D341Med (cell line): ENCODE measurements at places on chromosomes 16 and 17.

- DNase-seq: no peak
These were observed 115.9 kb upstream of the CIBAR2 start for GRCh38 chr16:85227946-85228862.

- DNase-seq: no peak
These were observed 12.0 kb downstream of the AMFR start for GRCh38 chr16:56413381-56413780.

DNA sequence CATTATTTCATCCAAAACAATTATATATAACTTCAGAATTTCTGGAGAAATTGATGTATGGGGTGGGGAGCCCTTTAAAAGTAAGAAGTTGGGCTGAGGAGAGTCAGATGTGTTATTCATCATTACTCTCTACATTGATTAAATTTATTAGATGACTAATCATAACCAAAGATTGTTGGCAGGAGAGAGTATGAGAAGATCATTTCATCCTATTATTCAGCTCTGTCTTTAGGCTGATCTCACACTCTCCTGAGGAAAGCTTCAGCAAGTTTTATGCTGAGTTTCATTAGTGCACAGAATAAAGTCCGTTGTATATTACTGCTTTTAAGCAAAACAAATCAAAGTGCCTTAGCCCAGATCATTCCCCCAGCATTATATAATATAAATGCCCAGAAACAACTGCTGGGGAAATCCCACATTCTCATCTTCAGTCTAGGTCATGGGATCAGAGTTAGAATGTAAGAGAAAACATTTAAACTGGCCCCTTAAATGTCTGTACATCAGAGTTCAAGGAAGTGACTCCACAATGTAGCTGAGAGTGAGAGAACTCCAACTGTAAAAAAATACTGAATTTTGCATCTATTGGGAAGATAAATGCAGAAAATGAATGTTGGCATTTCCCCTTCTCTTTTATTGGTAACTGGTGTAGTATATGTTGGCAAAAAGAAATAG is 130.1 kb upstream of the HLF start:
- DNase-seq: no peak

DNA sequence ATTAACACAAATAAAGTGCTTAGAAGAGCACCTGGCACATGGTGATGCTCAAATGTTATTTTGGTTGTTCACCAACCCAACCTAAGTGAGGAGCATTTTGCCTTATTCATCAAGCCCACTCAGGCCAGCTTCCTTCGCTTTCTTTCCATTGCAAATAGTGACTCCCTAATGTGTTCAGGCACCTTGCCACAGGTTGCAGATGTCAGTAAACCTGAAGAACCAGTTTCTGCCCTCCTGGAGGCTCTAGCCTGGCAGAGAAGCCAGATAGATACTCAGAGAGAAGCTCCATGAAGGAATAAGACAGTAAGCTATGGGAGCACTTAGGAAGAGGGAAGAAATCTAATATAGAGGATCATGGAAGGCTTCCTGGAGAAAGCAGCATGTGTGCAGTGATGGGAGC is 23.9 kb downstream of the GPR139 start:
- no peak for DNase-seq

GRCh38 chr17:13490906-13491482 is 110.7 kb downstream of the HS3ST3A1 start:
- DNase-seq: no peak

- peak; percentile 15 for DNase-seq
These were observed 11.4 kb downstream of the CDR2L start for GRCh38 chr17:74998783-74999182.

- peak; percentile 34 for DNase-seq
These were observed 10.5 kb downstream of the NUFIP2 start for GRCh38 chr17:29283496-29283895.

- no peak for DNase-seq
These were observed 26.4 kb upstream of the ENDOV start for GRCh38 chr17:80388601-80389000.

GRCh38 chr17:72587156-72587555 is 466.3 kb downstream of the SOX9 start:
- no peak for DNase-seq

GRCh38 chr16:87844120-87844733 is 25.1 kb downstream of the SLC7A5 start:
- DNase-seq: peak; percentile 71

DNA sequence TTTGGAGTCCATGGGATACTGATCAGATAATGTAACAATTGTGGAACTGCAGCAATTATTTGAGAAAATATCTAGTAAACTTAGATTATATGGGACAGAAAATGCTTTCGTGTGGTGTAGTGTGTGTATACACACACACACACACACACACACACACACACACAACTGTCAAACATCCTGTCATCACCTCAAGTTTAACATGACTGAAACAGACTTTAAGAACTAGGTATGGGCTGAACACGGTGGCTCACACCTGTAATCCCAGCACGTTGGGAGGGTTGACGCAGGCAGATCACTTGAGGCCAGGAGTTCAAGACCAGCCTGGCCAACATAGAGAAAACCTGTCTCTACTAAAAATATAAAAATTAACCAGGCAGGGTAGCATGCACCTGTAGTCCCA is 544 bp upstream of the EVI2A start:
- DNase-seq: no peak

GRCh38 chr16:57175896-57176295 is 9.9 kb downstream of the PSME3IP1 start:
- DNase-seq: no peak

DNA sequence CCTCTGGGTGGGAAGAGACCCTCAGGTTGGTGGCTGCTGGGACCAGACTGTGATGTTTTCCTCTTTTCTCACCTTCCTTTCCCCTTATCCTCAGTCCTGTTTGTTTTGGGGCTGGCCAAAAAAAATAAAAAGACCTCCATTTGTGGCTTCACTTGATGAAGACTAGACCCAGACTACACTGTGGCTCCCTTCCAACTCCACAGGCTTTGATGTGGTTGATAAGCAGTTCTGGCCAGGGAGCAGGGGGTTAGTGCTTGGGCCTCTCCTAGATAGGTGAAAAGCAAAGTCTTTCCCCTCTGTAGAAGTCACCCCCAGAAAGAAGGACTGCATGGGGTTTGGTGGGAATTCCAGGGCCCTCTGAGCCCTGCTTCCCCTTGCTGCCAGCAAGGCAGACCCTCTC is 11.2 kb upstream of the ADAM11 start:
- no peak for DNase-seq

DNA sequence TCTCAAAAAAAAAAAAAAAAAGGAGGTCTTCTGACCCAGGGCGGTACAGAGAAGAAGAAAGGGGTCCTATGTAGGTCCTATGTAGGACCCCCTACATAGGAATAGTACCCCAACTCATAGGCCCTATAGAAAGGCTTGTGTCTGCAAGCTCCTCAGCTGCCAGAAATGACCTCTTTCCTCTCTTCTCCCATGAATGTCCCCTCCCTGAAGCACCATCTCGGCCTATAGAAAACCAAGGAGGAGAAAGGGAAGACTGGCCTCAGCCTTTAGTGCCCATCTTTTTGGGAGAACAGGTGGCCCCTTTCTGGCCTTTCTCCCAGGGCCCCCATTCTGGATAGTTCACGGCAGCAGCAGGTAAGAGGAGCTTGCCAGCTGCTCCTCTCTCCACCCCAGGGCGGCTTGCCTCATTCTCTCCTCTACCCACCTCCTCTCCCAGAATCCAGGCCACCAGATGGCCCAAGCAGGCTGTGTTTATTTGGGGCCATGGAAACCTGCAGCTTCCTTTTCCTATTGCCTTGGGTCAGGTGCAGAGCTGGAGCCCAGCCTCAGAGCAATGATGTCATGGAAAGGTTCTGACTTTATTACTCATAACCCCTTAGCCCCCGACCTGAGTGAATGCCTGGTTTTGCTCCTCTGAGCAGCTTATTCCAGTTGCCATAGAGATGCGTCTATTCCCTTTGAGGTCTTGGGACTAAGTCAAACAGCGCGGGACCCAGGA is 1.6 kb upstream of the MRPL58 start:
- DNase-seq: peak; percentile 89

- no peak for DNase-seq
These were observed 73.7 kb upstream of the NOL11 start for GRCh38 chr17:67644061-67644460.

- DNase-seq: no peak
These were observed 125.7 kb downstream of the CMIP start for GRCh38 chr16:81570151-81570846.

- no peak for DNase-seq
These were observed 15.5 kb upstream of the BRCA1 start for GRCh38 chr17:43140396-43141332.

DNA sequence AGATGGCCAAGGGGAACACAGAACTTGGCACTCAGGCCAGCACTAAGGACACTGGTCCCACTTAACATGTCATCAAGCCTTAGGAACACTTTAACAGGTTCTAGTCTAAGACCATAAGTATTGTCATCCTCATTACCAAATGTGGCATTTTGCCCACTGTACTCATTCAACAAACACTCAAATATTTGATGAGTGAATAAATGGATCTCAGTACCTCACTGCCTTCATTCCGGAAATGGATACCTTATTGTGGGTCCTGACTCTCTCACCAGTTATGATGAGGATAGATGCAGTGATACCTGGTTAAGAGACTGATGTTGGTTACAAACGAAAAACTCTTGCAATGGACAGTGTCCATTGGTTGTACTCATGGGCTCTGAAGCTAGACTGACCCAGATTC is 455.2 kb upstream of the DYNLRB2 start:
- no peak for DNase-seq

GRCh38 chr17:43769426-43769825 is 9.4 kb downstream of the DUSP3 start:
- DNase-seq: no peak

- no peak for DNase-seq
These were observed 235.1 kb downstream of the CEP112 start for GRCh38 chr17:65956814-65957213.

- peak; percentile 88 for DNase-seq
These were observed 109.8 kb downstream of the CDK5R1 start for GRCh38 chr17:32596628-32597027.

GRCh38 chr17:74862108-74862901 is 2.6 kb upstream of the GRIN2C start:
- peak; percentile 89 for DNase-seq

GRCh38 chr17:76078860-76079534 is at the start of gene ZACN:
TSS of gene ZACN (plus strand) at chr17:76079182. CDS start at chr17:76079265, 83 bp downstream.
- DNase-seq: peak; percentile 53

DNA sequence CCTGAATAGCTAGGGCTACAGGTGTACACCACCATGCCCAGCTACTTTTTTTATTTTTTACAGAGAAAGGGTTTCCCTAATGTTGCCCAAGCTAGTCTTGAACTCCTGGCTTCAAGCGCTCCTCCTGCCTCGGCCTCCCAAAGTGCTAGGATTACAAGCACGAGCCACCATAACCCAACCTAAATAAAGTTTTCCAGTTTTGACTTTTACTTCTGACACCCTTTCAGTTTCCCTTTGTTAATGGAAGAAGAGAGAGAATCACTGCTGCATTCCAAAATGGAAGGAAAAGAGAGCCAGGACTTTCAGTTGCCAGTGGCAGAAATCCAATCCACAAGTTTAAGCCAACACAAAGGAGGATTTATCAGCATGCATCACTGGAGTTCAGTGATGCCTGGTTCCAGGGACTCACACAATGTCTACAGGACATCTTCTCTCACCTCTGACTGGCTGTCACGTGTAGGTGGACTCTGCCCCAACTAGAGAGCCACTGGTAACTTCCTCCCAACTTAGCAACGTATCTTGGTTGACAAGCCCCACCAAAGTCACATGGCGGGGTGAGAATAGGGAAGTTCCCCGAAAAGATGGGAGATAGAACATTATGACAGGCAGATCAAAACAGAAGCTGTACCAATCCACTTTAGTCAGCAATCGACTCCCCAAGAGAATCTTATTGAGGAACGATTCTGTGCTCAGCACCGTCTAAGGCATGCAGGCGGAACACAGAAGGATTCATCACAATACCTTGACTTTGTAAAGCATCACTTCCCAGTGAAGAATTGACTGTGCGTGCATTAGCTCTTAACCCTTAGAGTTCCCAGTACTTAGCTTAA is 46.5 kb downstream of the GAS7 start:
- DNase-seq: no peak

DNA sequence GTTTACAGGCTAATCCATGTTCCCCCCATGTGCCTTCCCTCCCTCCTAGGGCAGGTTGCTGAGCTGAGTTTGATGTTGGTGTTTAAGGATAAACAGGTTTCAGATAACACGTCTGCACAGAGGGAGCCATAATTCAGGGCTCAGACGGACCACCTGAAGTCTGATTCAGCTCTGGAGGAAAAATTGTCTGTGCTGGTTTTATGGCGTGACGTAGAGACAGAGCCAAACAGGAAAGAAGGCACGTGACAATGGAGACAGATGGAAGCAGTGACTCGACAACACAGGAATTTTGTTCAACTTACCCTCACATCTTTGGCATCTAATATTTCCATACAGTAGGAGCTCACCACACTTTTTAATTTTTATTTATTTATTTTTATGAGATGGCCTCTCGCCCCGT is 10.7 kb upstream of the USP10 start:
- no peak for DNase-seq

DNA sequence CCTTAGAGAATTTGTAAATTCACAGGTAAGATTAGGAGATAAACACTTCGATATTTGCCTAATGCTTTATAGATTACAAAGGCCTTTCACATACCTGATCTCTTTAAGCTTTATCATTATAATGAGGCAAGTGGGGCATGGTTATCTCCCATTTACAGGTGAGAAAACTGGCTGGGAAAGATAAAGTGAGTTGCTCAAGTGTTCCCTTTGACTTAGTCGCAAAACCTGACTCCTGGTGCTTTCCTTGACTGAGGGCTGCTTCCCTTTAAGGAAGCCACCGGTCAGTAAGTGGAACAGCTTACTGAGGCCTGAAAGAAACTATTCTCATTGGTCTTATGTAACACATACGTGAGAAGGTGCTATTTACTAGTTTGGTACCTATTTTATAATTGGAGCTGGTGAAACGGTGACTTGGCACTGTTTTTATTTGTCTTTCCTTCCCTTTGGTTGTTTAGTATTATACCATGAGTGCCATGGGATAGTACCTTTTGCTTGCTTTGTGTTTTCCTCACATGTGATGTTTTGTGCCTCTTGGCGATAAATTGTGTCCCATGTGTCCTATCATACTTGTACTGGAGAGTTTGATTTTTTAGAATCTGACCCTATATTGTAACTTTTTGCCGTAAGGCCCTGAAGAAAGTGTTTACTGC is 57.2 kb downstream of the NUP88 start:
- no peak for DNase-seq

- peak; percentile 43 for DNase-seq
These were observed 2.0 kb downstream of the USP36 start for GRCh38 chr17:78838574-78839005.

DNA sequence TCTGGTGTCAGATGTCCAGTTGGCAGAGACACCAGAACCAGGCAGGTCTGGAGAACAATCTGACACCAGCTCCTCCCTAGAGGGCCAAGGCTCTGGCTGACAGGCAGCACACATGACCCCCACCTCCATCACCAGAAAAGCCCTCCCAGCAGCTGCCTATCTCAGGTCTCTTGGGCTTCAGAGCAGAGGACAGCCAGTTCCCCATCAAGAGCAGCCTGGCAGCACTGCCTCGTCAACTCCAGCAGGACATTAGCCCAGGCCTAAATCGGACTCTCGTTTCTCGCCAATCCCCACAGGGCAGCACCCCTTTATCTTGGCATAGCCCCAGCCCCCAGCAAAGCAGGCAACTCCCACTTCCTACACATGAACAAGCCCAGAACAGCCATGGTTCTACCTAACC is 4.4 kb downstream of the JUP start:
- DNase-seq: no peak

- DNase-seq: no peak
These were observed 121.2 kb upstream of the RCVRN start for GRCh38 chr17:10025976-10026901.
